Iris pigment epithelial cell (primary cell): ENCODE measurements at places on chromosomes 7 and 10.

- peak; percentile 83 for DNase-seq
These were observed 38.4 kb downstream of the SLC39A12 start for GRCh38 chr10:17989908-17990767.

DNA sequence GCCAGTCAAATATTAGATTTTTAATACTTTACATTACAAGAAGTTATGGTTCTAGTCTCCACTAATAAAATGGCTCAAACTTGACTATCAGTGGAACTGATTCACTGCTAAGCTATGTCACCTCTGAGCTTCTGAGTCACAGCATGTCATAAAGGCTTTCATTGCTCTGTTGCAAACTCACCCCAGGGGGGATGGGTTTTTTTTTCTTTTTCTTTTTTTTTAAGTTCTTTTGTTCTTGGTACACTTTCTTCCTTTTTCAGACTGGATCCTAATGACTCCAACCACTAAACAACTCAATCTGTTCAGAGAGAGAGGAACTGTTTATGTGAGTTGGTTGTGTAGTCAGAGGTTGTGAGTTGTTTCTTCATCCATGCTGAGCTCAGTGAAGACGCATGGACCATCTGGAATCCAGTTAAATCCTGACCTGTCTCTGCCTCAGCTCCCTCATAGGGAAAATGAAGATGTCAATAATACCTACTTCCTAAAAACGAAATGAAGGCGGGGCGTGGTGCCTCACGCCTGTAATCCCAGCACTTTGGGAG, 11.0 kb downstream of the MYOF start:
- DNase-seq, result peak; percentile 96

- no peak for DNase-seq
These were observed 13.0 kb downstream of the ATAD1 start for GRCh38 chr10:87804939-87805569.

DNA sequence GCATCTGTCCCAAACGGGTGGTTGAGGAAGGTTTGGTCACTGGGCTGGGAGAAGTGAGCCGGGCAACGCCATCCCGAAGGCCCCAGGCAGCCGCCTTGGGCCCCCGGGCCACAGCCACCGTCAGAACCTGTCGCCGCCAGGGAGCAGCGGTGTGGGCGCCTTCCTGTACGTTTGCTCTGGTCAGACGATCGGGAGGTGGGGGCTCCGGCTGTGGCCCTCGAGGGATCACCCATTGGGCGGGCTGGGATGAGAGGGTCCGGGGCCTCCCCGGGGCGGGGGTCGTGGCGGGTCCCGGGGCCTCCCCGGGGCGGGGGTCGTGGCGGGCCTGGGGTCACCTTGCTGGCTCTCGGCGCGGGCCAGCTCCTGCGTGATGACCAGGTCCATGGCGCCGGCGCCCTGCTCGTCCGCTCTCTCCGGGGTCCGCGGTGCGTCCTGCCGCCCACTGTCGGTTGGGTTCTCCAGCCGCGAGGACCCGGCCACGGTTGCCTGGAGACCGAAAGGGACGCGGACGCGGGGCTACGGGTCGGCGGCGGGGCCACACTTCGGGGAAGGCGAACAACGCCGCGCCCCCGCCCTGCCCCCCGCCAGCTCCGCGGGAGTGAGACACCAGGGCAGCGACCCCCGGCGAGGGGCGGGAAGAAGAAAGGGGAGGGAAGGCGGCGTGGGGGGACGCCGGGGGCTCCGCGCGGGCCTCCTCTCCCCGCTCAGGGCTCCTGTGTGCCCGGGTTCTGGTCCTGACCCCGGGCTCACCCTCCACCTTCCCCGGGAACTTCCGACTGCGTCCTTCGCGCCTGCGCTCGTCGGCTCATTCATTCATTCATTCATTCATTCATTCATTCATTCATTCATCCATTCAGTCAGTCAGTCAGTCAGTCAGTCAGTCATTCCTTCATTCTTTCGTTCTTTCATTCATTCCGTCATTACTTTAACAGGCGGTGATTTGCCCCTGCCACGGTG, at the start of gene CFAP46:
TSS of gene CFAP46 (minus strand) at position 470 of the 957 bp plus-strand sequence. CDS start at position 384, 86 bp downstream.
- DNase-seq, result peak; percentile 59

GRCh38 chr7:142808461-142808801, 37.7 kb downstream of the PRSS2 start:
- no peak for DNase-seq

DNA sequence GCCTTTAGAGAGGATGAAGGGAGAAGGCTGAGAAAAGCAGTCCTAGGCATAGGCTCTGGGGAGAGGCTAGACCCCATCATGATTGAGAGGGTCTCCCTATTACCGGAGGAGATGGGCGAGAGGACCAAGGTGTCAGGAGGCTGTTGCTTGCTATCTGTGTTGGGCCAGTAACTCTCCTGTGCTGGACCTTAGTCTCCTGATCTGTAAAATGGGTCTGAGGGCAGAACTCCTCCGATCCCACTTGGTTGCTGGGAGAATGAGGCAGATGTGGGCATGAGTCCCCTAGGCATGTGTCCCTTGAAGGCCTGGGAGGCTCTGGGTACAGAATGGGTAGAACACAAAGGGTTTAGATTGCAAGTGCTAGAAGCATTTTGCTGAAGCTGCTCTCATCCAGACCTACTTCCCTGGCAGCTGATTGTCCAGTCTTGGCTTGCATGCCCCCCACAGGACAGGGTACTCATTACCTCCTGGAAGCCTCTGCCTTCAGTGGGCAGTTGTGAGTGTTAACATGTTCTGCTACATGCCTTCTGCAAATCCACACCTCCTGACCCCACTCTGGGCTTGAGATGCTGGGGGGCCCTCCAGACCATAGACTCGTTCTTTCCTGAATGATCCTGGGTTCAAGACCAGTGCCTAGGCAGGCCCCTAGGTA, 4.4 kb downstream of the ZMIZ1 start:
- DNase-seq, result peak; percentile 10

GRCh38 chr7:80087771-80088170, 46.9 kb upstream of the GNAI1 start:
- DNase-seq, result no peak

DNA sequence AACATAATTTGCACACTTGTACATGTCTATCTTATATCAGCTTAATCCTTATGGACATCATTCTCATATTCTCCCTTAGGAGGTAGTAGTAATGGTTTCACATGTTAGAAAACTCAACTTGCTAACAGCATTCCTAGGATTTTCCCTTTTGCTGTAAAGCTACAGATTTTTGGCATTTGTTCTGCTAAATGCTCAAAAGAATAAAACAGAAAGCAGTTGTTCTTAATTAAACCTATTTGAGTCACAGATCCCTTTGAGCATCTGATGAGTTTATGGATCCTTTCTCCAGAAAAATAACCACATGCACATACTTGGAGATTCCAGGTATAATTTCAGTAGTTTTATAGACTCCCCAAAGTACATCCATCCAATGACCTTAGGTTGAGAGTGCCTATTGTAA, 122.9 kb upstream of the BET1 start:
- DNase-seq, result no peak

- peak; percentile 47 for DNase-seq
These were observed 26.7 kb upstream of the OTUD1 start for GRCh38 chr10:23412223-23412622.

DNA sequence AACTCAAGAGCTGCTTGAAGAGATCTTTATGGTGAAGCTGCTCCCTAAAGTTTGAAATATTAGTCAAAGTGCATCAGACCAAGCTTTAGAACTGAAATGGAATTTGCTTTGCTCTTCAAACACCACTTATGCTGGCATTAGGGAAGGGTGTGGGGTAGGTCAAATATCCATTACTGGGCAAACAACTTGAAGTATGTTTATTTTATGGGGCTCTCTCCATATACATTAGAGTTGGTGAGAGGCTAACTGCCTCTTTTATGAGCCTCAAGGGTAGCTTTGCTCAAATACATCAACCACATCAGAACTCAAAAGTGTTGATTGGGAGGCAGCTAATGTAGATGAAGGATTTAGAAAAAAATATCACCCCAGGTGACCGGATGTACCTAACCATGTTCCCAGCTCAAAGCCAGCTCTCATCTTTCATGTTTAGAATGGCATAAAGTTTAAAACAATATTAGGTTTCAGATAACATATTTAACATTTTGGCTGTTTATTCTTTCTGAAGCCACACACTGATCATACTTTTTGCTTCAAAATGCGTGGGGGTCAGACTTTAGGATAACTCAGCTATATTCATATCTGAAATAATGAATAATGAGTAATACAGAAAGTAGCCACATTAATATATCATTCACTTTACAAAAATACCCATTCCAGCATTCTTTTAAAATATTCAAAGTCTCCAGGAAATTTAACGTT, 318.6 kb downstream of the PTEN start:
- DNase-seq, result no peak

DNA sequence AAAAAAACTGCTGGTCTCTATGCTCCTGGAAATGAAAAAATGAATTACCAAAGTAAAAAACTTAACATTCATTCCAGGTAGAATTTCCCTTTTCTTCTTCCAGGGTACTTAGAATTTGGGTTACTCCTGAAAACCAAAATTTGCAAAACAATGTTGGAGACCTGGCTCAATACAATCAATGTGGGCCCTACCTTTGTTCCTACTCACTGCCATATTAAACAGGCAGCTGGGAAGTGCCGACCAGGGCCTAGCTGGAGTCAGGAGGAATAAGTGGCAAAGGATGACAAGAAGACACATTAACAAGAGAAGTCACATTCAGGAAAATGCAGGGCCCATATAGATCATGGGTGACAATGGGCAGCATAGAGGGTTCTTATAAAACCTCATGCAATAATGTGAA, 6.4 kb upstream of the AGK start:
- DNase-seq, result no peak

- DNase-seq, result no peak
These were observed 121.4 kb upstream of the SEC61G start for GRCh38 chr7:54880326-54880989.

DNA sequence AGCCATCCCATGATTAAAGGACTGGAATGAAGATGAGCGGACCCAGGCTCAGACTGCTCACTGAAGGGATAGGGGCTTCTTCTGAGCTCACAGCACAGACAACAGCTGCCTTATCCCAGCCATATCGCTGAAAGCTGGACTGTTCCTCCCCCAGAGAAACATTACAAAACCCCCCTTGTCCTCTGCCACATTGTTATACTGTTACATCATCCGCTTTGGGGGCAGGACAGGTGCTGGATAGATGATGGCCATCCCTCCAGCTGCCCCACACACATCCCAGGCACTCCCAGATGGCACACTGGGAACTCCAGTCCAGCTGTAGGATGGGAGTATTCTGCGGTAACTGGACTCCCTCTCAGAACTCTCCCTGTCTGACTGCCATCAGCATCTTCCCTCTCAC, 58.7 kb upstream of the BTRC start:
- no peak for DNase-seq

DNA sequence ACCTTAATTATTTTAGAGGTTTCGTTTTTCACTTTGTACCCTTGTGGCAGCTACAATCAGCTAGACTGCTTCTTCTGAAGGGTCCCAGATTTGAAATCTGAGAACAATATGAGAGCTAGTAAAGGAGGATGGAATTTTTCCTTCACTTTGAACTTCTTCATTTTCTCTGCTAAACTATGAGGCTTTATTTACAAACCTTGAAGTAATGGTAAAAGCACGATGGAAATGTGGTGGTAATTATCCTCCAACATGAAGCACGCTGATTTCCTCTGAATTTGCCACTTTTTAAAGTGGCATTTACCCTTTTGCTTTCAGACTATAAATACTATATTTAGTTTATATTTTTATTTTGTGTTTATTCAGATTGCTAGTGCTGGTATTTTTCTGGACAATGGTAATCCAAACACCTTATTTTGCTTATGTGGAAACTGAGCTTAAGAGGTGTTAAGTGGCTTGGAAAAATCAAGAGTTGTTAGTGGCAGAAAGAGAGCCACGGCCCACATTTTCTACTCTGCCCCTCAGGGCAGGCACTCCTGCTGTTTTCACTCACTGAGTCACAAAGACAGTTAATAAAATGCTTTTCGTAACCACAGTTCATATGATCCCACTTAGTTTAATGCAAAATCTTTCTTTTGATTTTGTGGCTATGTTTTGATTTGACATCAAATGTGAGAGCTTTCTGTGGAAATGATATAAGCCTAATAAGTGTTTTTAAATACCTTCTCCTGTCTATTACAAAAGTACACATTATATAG, 2.7 kb downstream of the SSMEM1 start:
- peak; percentile 28 for DNase-seq

DNA sequence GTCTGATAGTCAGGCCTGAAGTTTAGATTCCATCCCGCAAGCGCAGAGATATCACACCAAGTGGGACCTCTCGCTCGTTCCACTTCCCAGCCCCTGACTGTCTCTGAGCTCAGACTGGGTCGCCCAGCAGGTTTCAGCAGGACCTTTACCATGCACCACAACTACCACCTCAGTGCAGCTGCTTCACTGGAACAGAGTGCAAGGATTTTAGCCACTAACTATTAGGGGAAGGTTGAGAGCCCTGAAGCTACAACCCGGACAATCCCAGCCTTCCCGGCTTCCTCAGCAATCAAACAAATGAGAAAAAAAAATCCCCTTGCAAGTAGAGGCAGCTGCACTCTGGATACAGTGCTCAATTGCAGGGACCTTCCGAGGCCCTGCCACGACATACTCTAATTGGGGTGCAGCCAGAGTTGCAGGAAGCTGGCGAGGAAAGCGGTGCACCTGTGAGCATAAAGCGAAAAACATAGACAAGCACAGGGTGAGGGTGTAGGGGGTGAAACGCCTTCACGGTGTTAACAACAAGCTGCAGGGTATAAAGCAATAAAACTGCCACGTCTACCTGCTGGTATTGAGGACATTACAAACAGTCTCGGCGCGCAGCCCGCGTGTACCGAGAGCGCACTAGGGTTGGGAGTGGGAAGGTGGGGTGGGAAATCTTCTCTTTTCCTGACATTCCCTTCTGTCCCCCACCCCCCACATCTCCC, 2.6 kb upstream of the DLX6 start:
- no peak for DNase-seq

DNA sequence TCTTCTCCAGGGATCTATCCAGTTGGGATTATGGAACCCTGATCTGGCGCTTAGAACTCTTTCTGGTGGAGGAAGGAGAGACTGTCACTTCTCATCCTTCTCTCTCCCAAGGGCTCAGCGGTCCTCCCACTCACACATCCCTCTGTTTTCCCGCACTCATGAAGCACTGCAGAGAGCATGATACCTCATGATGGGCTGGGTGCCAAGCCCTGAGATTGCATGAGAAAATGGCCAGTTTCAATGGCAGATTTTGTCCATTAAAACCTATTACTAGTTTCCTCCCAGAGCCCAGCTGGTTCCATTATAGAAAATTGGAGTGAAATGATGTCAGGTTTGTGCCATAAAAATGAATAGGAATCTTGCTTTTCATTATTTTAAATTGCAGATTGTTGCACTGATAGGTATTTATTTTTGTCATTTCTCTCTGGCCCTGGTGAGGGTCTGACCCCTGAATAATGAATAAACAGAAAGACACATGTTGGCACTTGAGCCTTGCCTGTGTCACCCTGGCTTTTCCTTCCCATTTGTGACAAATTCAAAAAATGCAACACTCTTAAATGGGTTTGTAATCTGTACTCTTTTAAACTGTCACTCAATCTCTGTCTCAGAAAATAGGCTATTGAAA, 1151.1 kb downstream of the TYW1 start:
- no peak for DNase-seq

GRCh38 chr10:101157756-101158458, 26.8 kb downstream of the TLX1 start:
- DNase-seq, result no peak
